Stimulated activated CD8-positive, alpha-beta memory T cell treated with anti-CD3 and anti-CD28 coated beads, Interleukin-2, amount 100 ng/mL, for 48 hours (primary cell): ENCODE measurements at places on chromosomes 6 and 20.

DNA sequence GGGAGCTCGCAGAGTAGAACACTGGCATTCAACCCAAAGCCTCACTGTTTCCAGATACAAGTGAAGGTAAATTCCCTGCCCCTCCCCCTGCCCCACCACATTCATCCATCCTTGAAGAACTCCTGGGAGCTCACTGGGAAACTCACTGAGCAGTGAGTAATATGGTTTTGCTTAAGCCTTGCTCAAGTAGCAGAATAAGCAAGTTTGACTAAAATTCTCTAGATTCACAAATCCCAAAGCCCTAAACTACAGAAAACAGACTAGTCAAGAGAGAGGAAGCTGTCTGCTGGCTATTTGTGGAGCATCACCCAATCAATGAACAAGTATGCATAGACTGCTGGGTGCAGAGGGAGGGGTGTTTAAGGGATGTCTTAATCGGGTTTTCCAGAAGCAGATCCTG is 82.1 kb downstream of the UNC5CL start:
- no peak for DNase-seq

GRCh38 chr6:154962753-154963152 is 32.4 kb upstream of the TIAM2 start:
- DNase-seq, result no peak

DNA sequence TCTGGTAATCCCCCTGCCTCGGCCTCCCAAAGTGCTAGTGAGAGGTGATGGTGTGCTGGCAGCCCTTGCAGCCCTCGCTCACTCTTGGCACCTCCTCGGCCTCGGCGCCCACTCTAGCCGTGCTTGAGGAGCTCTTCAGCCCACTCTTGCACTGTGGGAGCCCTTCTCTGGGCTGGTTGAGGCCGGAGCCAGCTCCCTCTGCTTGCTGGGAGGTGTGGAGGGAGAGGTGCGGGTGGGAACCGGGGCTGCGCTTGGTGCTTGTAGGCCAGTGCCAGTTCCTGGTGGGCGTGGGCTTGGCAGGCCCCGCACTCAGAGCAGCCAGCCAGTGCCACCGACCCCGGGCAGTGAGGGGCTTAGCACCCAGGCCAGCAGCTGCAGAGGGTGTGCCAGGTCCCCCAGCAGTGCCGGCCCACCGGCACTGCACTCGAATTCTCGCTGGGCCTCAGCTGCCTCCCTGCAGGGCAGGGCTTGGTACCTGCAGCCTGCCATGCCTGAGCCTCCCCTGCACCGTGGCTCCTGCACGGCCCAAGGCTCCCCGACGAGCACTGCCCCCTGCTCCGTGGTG is 189.0 kb upstream of the ASCC3 start:
- DNase-seq, result no peak

GRCh38 chr6:170212051-170212756 is 78.7 kb downstream of the DLL1 start:
- DNase-seq, result no peak

DNA sequence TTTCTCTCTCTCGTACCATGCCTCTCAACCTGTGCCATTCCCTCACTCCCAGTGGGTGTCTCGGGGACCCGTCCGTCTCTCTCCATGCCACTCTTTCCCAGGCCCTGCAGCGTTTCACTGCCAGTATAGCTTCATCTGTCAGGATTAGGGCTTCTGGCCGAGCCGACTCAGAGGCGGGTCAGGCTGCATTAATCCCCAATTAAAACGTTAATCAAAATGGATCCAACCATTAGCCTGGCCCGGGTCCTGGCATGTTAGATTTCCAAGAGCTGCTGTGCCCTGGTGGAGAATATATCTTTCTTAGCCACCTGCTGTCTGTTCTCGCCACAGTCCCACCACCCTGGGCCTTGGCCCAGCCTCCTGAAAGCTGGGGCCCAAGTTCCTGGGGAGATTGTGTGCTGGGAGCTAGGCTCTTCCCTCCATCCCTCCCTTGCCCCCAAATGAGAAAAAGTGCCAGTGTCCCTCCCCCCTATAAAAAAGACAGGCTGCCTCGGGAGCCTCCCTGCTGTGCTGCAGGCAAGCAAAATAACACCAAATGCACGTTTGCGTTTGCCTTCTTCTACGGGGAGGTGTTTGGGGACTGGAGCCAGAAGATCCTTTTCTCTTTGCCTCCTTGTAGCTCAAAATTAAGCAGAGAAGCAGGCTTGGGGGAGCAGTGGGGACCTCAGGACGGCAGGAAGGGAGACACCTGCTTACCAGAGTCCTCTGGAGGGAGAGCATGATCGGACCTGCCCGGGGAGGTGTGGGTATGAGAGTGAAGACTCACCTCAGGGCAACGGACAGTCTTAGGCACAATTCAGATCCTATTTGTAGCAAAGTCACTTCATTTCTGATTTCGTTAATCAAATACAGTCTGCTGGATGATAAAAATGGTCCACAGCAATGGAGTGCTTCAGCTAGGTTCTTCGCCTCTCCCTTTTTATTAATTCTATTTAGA is 3.0 kb downstream of the KCNG1 start:
- DNase-seq, result no peak

- no peak for DNase-seq
Measured at GRCh38 chr6:46983007-46983411, 59.1 kb downstream of the ADGRF1 start.

- no peak for DNase-seq
Measured at GRCh38 chr6:157019733-157020132, 242.6 kb downstream of the ARID1B start.

DNA sequence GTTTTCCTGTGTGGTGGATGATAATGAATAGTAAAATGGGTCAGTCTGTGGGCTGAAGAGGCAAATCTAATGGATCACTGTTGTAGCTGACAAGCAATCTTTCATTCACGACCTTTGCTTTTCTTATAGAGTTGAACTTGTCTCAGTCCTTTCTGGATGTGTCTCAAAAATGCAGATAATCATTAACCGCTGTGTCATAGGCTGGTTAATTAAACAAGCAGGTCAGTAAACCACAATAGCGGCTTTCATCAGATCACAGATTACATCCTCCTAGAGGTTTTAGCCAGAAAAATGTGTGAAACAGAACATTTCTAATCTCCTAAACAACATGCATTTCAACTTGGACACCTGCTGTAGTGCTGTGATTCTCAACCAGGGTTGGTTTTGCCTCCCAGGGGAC is 2.5 kb upstream of the METTL24 start:
- DNase-seq, result no peak

GRCh38 chr6:5132731-5133130 is 47.6 kb downstream of the PPP1R3G start:
- DNase-seq, result no peak

- DNase-seq, result no peak
Measured at GRCh38 chr6:63844287-63844686, 208.7 kb downstream of the PHF3 start.

- DNase-seq, result peak; percentile 39
Measured at GRCh38 chr20:10672624-10673127, 1.1 kb downstream of the JAG1 start.

- no peak for DNase-seq
Measured at GRCh38 chr20:58267389-58268215, 39.1 kb upstream of the ANKRD60 start.

DNA sequence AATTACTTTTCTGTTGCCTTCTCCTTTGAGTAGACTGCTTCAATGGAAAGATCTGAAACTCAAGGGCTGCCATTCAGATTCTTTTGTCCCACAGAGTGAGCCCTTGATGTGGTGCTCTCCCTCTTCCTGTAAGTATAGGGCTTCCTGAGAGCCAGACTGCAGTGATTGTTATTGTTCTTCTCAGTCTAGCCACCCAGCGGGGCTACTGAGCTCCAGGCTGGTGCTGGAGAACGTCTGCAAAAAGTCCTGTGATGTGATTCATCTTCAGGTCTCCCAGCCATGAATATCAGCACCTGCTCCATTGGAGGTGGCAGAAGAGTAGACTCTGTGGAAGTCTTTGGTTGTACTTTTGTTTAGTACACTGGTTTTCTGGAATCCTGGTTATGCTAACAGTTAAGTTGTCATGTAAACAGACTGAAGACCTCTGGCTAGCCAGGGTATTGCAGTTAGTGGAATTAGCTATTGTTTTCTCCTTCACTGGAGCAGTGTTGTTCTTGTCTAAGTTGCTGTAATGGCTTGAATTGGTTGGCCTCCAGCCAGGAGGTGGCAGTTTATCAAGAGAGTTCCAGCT is 240.9 kb downstream of the COL12A1 start:
- DNase-seq, result no peak

DNA sequence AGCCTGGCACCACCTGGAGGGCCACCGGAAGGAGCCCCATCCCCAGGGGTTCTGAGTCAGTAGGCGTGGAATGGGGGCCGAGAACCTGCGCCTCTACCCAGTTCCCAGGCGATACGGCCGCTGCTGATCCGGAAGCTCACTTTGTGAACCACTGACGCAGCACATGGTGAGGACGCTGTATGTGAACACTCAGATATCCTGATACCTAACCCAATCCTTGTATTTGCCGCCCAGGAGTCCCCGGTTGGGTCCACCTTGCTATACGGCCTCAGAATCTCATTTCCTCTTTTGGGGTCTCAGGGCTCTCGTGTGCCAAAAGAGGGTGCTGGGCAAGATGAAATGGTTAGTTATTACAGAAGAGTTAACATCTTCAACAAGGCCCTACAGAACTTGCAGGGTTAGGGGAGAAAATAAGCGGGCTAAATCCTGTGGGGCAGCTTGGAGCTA is 604 bp upstream of the RAB5IF start:
- DNase-seq, result no peak

GRCh38 chr6:142913511-142914047 is 31.4 kb downstream of the HIVEP2 start:
- DNase-seq, result peak; percentile 41

DNA sequence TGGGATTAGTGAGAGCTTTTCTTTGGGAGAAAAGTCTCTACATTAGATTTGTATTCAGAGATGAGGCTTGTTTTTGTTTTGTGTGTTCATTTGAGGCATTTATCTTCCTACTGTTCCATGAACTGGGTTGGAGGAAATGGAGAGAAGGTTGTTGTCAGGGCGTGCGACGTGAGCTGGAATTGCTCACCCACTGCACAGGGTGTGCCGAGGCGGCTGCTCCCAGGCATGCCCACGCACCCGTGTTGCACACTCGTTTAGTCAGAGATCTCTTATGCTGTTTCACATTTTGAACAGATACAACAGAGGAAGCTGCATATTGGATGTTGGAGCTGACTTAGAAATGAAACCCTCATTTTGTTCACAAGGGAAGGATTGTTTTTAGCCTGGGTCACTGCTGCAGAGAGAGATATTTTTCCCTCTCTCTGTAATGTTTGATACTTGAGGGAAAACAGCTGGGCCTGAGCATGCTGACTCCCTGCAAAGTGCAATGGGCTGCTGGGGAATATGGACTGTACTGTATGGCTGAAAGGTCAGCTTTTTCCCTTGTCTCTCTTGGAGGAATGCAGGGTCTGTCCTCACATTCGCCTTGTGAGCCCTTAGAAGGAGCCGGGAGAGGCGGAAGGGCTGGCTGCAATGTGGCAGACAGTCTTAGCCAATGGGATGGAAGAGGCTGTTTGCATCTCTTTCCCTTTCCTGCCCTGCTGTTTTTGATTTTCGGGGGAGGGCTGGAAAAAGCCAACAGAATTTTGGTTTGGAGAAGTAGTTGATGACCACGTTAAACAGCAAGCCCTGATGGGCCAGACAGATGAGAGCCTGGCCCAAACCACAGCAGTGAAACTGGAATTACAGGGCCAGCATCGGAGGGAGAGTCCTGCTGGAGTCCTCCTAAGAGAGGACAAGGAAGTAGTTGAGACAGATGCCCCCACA is 170.8 kb downstream of the SASH1 start:
- DNase-seq, result no peak

- DNase-seq, result no peak
Measured at GRCh38 chr6:106147476-106147875, 61.3 kb downstream of the PRDM1 start.

- no peak for DNase-seq
Measured at GRCh38 chr6:46011188-46012085, 4.2 kb downstream of the CLIC5 start.

GRCh38 chr6:44260451-44261297 is 3.3 kb upstream of the SLC35B2 start:
- DNase-seq, result no peak

GRCh38 chr20:6165346-6165745 is 42.5 kb upstream of the FERMT1 start:
- no peak for DNase-seq

DNA sequence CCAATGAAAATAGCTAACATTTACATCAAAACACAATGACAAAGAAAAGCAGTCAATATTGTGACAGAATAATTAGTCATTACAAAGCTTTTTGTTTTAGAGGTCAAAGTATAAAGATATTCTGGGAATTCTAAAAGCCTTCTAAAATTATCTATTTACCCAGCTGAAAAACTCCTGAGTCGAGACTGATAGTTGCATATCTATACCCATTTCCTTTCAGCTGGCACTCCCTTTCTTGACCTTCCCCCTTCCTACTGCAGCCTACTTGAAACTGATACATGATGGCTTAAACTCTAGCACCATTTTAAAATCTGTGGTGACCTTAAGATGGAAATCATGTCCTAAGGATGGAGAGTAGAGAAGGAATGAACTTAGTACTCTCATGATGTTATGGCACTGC is 38.6 kb downstream of the LMBRD1 start:
- no peak for DNase-seq

DNA sequence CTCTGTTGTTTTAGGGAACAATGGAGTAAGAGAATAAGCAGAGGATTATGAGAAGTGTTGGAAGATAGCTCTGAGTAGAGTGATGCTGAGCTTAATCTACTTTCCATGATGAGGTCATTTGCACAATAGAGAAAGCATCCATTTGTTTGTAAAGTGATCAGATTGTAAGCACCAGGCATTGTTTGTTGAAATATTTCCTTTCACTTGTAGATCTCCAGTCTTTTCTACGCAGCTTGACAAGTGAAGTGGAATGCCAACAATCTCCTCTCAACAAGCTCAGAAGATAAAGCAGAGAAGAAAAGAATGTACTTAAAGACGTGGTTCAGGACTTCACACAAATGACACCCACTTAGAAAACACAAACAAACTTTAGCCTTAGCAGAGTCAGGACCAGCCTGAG is 80.1 kb upstream of the MARCKS start:
- no peak for DNase-seq

- no peak for DNase-seq
Measured at GRCh38 chr20:43167021-43167420, 22.7 kb downstream of the PTPRT start.

- DNase-seq, result no peak
Measured at GRCh38 chr6:64012351-64013001, 376.9 kb downstream of the PHF3 start.

DNA sequence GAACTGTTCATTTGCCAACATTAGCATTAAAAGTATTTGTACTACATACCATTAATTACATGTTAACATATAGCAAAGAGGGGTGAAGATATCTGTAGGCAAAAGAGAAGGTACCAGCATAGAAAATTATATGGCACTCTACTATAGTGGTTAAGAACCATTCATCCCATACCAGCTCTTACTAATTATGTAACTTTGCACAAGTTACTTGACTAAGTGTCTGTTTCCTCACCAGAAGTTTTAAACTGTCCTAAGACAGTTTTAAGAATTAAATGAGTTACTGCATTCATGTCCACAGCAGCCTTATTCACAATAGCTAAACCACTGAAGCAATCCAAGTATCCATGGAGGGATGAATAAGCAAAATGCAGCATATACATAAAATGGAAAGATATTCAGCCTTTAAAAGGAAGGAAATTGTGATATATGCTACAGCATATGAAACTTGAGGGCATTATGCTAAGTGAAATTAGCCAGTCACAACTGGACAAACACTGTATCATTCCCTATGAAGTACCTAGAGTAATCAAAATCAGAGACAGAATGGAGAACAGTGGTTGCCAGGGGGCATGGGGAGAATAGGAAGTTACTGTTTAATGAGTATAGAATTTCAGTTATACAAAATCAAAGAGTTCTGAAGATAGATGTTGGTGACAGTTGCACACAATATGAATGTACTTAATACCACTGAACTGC is 98.9 kb downstream of the RNGTT start:
- no peak for DNase-seq
